Stimulated activated CD4-positive, alpha-beta T cell treated with anti-CD3 and anti-CD28 coated beads, TNF-alpha, amount 100 ng/mL, for 24 hours (primary cell): ENCODE measurements at places on chromosomes 6 and 20.

DNA sequence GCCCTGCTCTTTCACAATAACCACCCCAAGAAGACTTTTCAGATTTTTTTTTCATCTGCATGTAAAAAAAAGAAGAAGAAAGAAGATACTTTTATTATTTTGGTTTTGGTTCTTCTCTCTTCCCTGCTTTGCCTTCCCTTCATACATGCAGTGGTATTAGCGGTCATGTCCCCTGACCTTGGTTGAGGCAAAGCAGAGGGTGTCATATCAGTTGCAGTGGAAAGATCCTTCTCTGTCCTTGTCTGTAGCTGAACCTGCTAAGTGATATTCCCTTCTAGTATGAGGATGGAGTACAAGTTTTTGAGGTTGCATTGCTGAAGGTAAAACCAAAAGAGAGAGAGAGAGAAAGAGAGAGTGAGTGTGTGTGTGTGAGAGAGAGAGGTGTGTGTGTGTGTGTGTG, 345.7 kb downstream of the UTRN start:
- no peak for DNase-seq

DNA sequence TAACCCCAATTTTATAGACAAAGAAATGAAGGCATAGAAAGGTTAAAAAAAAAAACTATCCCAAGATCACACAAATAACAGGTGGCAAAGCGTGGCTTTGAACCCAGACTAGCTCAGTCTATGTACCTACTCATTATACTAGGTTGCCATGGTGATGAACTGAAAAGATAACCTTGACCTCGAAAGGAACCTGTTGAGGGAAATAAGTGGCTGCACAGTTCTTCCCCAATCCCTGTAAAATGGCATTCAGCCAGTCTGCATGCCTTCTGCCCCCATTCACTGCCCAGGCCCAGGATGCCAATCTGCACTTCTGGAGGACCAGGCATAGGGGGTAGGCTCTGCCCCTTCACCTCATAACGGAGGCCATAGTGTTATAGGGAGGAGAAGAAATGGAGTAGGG, 295.2 kb downstream of the PTPRT start:
- no peak for DNase-seq

GRCh38 chr6:86357877-86358276, 579.5 kb upstream of the HTR1E start:
- DNase-seq: no peak

DNA sequence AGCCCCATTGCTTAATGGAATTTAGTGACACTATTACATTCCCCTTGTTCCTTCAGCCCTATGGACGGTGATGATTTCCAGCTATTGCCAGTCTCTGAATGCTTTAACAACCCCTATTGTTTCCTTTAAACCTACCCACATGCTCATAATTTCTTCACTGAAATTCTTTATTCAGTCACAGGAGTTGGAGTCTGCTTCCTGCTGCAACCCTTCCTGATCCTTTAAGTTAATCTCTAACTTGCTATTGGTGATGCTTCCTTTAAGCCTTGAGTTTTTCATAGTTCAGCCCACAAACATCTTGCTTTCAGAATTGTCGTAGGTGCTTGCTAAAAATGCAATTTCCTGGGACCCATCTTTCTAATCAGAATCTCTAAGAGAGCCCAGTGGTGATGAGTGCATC, 66.3 kb upstream of the TNFAIP3 start:
- no peak for DNase-seq

DNA sequence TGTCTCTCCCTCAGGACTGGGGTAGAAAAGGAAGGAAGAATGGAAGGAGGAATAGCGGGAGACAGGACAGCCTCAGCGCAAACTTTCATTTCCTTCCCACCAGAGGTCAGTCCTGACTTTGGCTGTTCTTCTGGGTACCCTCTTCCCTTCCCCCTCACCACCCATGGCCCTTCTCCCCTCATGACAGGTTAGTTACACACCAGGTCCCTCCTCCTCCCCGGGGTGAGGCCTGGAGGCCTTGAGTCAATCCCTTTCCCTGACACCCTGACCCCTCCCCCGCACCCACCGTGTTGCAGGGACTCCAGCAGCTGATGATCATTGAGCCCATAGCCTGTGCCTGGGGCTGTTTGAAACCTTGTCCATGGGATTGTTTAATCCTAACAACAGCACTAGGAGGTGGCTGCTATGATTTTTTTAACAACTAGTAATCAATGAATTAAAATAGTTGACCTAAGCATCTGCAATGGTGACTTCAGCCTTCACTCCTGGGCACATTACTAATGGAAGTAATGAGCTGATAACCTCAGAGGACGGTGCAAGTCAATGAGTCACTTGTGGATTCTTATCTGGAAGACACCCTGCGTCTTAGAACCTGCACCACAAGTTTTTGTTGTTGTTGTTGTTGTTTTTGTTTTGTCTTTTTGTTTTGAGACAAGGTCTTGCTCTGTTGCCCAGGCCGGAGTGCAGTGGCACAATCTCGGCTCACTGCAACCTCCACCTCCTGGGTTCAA, 46.6 kb upstream of the CCDC167 start:
- no peak for DNase-seq

GRCh38 chr6:148962854-148963515, 216.2 kb downstream of the UST start:
- DNase-seq: no peak

- no peak for DNase-seq
These were observed 158.9 kb upstream of the OLIG3 start for GRCh38 chr6:137652961-137653705.
